ENCODE measurements at places on chromosomes 4 and X. TPM values are rescaled to one million over a fixed set of nuclear protein-coding genes. Genes with fewer than 3 reads are reported as not detected.

The PARM1 gene
- total RNA-seq = 0.07 TPM

The RTL5 gene
- 0.44 TPM for total RNA-seq

The SLIT2 gene
- 2.4 TPM for total RNA-seq

The STBD1 gene
- total RNA-seq = 3.5 TPM

The PRR32 gene
- total RNA-seq = not detected

The LIMCH1 gene
- 17.3 TPM for total RNA-seq

The USP17L12 gene
- not detected for total RNA-seq

The ZFYVE28 gene
- 5.3 TPM for total RNA-seq

The SYNPO2 gene
- total RNA-seq = 0.30 TPM

The G3BP2 gene
- total RNA-seq = 136 TPM

The NUP62CL gene
- total RNA-seq = not detected

The GPM6B gene
- total RNA-seq = 0.25 TPM

The SOWAHB gene
- total RNA-seq = not detected

The MAGEA2 gene
- not detected for total RNA-seq

The SHROOM2 gene
- 5.1 TPM for total RNA-seq

The GABRB1 gene
- not detected for total RNA-seq

The CT45A2 gene
- not detected for total RNA-seq

The AGA gene
- total RNA-seq = 17.1 TPM

The CD40LG gene
- total RNA-seq = not detected

The HEPH gene
- 1.5 TPM for total RNA-seq

Data from mammary microvascular endothelial cell (primary cell).